ENCODE measurements at places on chromosomes 2 and 18. TPM values are rescaled to one million over a fixed set of nuclear protein-coding genes. Genes with fewer than 3 reads are reported as not detected.
A peak's percentile ranks its signal among the peaks of the same experiment; 100 is the strongest.

- H3K27ac ChIP-seq, result peak overlapping the region; percentile 78
- peaks cover 22% of the 10 kb centered on the region for H3K36me3 ChIP-seq
- H3K4me1 ChIP-seq, result peaks cover 87% of the 10 kb centered on the region
- H3K27me3 ChIP-seq, result no peaks in the 10 kb centered on the region
These were observed 44.1 kb downstream of the ANKRD44 start for GRCh38 chr2:197266477-197266876.

GRCh38 chr2:60317844-60318243 is 235.6 kb downstream of the BCL11A start:
- no peak for DNase-seq
- H3K27me3 ChIP-seq, result peaks cover 15% of the 10 kb centered on the region
- H3K4me3 ChIP-seq, result no peak overlapping the region
- no peaks in the 10 kb centered on the region for H3K36me3 ChIP-seq
- H3K27ac ChIP-seq, result no peak overlapping the region
- H3K4me1 ChIP-seq, result peaks cover 16% of the 10 kb centered on the region

DNA sequence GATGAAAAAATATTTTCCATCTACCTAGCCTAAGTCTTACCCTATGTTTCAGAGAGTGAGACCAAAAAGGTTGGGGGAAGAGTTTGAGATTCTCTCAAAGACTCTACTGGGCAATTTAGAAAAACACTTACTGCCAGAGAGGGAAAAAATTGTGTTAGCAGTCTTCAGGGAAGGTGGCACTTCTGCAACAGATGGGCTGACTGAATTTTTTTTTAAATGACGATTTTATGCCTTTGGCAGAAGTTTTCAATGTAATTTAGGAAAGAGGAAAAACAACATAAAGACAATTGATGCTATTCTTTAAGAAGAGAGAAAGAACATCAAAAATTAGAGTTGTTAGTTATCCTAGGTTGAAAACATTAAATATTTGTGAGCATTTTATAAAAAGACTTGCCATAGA is 1894.5 kb upstream of the PIK3C3 start:
- H3K27ac ChIP-seq, result no peak overlapping the region
- DNase-seq, result no peak
- no peaks in the 10 kb centered on the region for H3K27me3 ChIP-seq
- no peaks in the 10 kb centered on the region for H3K4me1 ChIP-seq

- H3K36me3 ChIP-seq, result peaks cover 1% of the 10 kb centered on the region
- peaks cover 9% of the 10 kb centered on the region for H3K4me1 ChIP-seq
- no peak for DNase-seq
- no peak overlapping the region for H3K4me3 ChIP-seq
These were observed 139.2 kb downstream of the MGAT5 start for GRCh38 chr2:134393075-134393461.

The ASXL3 gene
- total RNA-seq, result not detected

The IL1RL2 gene
- 0.09 TPM for total RNA-seq
